Stomach (tissue), 19 donors: ENCODE measurements at places on chromosomes 12 and 14. TPM values are rescaled to one million over a fixed set of nuclear protein-coding genes. Genes with fewer than 3 reads are reported as not detected.
A peak's percentile ranks its signal among the peaks of the same experiment; 100 is the strongest.

Gene CLEC1B
- not detected for total RNA-seq

GRCh38 chr12:52084491-52085231 is 5.2 kb downstream of the SMIM41 start:
- DNase-seq = no peak

Gene SLC39A5
- not detected for total RNA-seq

Gene MYO1A
- total RNA-seq = 18.7 TPM

Gene B4GALNT3
- total RNA-seq = 78.8 TPM

DNA sequence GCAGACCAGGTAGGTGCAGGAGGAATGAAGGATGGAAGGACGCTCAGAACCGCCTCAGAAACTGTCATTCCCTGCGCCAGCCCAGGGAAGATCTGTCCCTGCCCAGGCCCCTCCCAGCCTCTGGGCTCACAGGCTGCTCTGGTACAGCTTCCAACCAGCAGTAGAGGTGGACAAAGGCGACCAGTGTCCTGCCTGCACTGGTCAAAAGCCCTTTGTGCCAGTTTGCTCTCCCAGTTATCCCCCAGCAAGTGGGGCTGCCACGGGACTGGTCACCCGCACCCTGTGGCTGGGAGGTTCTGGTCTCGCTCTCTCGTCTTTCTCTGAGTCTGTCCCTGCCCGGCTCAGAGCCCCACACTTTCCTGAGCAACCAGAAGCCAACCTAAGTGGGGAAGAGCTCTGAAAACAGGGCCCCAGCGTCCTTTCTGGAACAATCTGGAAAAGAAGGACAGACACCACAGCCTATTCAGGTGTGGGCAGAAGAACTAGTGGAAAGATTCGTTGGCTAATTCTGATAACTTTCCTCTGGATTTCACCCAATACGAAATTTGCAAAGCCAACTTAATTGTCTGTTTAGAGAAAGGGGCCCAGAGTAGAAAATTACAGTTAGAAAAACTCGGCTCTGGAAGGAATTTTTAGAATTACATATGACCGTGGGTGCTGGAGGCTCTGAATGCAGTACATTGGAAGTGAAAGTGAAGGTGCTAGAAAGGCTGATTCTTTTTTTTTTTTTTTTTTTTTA is 21.7 kb downstream of the SNRNP35 start:
- no peak for DNase-seq

DNA sequence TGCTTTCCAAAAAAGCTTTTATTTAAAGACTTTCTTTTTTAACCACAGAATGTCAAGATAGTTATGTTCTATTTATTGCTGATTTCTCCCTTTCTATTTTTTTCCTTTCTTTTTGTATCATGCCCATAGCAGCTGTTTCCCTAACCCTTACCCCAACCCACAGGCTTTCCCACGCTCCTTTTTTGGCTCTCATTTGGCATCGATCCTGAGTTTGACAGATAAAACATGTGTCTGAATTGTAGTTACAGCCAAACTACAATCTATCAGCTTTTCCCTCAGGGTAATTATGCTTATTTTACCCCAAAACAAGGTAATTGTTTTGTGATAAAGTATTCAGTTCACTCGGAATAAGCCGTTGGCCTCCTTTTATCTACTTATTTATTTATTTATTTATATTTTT is 46.7 kb downstream of the PDE3A start:
- DNase-seq = no peak

Gene OTOGL
- 1.7 TPM for total RNA-seq

GRCh38 chr12:112182499-112182898 is 57.1 kb downstream of the TRAFD1 start:
- DNase-seq = peak; percentile 55
